ENCODE measurements at places on chromosomes 1 and 21.

GRCh38 chr1:154418062-154418921 lies 13.1 kb downstream of the IL6R start:
- no peak for DNase-seq

DNA sequence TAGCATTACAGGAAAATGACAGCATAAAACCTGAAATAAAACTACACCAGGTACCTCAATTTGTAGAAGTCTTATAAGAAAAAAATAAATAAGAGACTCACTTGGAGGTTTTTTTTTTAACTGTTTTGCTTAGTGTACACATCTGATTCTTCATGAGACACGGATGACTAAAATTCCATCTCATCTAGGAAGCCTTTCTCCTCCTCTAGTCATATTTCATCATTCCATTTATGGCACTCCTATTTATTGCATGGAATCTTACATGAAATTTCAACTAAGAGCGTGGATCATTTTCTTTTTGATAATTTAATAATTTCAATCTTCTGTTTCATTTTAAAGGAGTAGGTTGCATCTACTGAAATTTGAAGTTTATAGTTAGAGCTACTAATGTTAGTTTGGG lies 1.6 kb upstream of the PTGS2 start:
- DNase-seq: no peak

DNA sequence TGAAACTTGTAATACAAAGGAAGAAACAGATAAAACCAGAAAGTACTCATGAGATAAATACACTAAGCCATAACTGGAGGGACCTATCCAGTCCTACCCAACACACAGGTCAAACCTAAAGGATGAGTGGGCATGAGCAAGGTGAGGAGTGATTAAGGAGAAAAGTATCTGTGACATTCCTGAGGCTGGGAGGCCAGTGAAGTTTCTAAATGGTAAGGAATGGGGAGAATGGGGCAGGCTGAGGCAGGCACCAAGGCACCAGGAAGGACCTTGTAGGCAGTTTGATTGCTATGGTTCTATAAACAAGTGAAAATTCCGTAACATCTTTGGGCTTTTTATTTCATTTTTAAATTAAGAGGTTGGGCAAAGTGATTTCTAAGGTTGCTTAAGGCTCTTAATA lies 10.4 kb downstream of the DDX59 start:
- DNase-seq: peak; percentile 39

GRCh38 chr1:75035536-75035935 lies 98.7 kb upstream of the LHX8 start:
- DNase-seq: no peak

- DNase-seq: no peak
Observed at GRCh38 chr1:202831906-202832305, 21.2 kb downstream of the PCAT6 start.

DNA sequence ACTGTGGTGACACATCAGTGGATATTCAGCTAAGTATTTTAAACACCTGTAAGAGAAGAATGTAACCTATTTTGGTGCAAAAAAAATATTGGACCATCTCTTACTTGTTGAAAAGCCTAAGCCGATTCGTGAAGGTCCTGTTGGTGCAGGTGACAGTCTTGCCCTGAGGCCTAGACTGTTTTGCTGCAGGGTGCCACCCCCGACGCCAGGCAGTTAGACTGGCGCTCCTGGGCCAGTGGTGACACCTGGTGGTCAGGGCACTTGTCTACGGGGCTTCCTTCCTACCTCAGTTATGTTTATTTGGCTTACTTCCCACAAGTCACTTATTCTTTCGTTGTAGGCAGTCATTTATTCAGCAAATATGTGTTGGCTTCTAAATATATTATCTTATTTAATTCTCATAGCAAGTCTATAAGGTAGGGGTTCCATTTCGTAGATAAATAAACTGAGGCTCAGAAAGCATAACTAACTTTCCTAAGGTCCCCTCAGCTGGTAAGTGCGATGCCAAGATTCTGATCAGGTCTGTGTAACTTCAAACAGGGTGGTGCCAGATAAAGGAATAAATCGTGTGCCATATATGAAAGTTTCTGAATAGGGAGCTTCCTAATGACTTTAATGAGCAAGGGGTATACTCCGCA lies 1.9 kb downstream of the EEIG2 start:
- peak; percentile 42 for DNase-seq

GRCh38 chr1:7609311-7609994 lies 161.6 kb upstream of the VAMP3 start:
- no peak for DNase-seq

DNA sequence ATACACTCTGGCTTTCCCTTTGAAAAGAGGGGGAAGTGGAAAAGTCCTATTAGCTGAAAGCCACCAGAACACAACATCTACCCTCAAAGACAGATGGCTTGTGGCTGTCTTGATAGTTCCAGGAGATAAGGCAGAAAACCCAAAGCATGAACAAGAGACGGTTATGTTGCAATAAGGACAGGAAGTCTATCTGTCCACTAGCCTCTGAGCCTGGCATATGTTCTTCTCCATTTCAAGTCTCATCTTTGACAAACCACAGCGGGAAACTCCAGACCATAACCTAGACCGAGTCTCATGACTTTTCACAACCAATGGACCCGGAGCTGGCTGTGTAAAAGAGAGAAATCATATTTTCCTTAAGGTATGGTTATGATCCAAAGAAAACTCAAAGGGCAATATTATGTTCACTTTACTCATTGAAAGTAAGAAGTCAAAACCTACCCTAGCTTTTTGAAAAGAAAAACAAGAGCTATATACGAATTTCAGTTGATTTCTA lies 33.8 kb downstream of the DUSP10 start:
- no peak for DNase-seq

- DNase-seq: no peak
Observed at GRCh38 chr1:29700491-29700890, 464.2 kb downstream of the PTPRU start.

GRCh38 chr1:20711285-20712214 lies 6.3 kb downstream of the KIF17 start:
- no peak for DNase-seq

GRCh38 chr1:52444463-52444862 lies 40.1 kb downstream of the PRPF38A start:
- no peak for DNase-seq

GRCh38 chr1:236275586-236275985 lies 6.2 kb downstream of the ERO1B start:
- DNase-seq: no peak

DNA sequence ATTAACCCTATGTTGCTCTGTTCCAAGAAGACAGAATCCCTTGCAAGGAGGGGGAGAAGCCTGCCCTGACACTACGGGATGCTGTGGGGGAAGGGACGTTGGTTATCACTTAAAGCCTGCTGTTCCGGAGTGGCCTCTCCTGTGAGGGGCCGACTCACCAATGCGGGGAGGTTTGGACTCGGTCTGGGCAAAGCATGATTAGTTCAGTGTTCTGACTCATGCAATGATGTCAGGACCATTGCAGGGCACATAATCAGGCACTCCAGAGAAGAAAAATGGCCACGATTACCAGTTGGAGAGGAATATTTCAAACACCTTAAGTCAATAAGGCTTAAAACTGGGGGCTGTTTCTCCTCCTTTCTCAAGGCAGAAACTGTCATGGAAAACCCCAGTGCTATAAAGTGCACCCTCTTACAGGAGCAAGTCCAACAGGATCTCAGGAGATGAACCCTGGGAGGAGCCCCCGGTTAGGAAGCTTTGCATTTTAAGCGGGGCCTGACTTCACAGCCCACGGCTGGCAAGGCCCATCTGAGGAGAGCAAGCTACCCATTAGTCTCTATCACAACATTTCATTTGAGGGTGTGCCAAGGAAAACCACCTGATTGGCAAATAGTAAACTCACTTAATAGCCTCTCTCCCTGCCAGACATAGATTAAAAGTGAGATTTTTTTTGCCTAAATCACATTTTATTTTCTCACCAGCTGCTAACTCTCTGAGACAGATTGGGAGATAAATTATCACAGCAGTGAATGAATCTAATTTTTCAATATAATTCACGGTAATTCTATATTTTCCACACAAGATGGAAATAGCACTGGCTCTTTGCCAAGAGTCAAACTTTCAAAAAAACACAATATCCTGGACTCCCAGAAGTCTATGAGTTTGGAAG lies 202.5 kb downstream of the C1orf94 start:
- no peak for DNase-seq

DNA sequence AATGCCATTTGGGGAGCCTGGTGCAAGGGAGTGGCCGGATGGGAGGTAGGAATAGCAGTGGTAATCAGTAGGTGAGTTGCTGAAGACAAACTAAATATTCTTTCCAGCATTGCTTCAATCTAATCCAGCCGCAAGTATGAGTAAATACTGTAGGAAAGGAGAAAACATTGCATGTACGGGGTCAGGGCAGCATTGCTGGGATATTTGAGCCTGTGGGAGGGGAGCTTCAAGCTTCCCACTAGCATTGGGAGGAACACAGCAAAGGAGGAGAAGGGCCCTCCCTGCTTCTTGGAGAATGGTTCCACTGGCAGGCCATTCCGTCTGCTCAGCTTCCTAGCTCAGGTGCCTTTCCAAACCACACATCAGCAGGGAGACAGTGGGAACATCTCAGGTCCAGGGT lies 15.2 kb downstream of the CAPN2 start:
- no peak for DNase-seq

GRCh38 chr1:34362949-34363348 lies 186.2 kb downstream of the C1orf94 start:
- no peak for DNase-seq

GRCh38 chr1:89363196-89363595 lies 663 bp upstream of the GBP6 start:
- DNase-seq: no peak

GRCh38 chr21:44082648-44083440 lies 24.4 kb upstream of the PWP2 start:
- DNase-seq: no peak

- DNase-seq: no peak
Observed at GRCh38 chr1:50183378-50184133, 74.8 kb downstream of the ELAVL4 start.

All from NT2/D1 (cell line).